ENCODE measurements at places on chromosomes 2 and 18. TPM values are rescaled to one million over a fixed set of nuclear protein-coding genes. Genes with fewer than 3 reads are reported as not detected.

The ITM2C gene
- polyA plus RNA-seq, result 37.1 TPM

The FSIP2 gene
- not detected for polyA plus RNA-seq

The STPG4 gene
- not detected for polyA plus RNA-seq

The ABHD1 gene
- not detected for polyA plus RNA-seq

The KLHL41 gene
- 1.5 TPM for polyA plus RNA-seq

DNA sequence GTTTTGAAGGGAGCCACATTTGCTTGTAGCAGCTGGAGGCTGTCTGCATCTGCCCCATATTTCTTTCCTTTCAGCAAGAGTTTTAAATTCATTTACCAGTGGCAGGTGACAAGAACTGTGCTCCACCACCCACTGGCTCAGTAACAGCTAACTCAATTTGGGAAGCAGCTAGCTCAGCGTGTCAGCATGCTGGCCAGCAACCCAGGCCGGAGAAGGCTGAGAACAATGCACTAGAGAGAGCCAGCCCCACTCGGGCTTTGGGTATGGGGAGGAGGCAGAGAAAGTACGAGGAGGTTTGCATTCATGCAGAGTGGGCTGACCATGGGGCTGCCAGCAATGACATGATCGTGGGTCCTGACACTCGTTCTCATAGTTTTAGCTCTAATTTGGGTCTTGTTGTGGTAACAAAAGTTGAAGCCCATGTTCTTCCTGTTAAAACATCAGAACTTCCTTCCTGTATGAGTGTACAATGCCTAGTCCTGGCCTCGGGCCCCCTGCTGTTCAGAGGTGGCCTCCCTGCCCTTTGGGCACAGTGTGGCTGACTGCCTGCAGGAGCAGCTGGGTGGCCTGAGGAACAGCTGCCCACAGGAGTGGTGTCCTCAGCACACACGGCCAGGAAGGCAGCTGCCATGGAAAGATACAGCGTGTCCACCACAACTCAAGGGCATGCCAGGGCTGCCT, 23.0 kb downstream of the CDC42EP3 start:
- H3K27me3 ChIP-seq, result no peaks in the 10 kb centered on the region
- DNase-seq, result no peak
- no peaks in the 10 kb centered on the region for H3K36me3 ChIP-seq
- no peaks in the 10 kb centered on the region for H3K4me1 ChIP-seq

- H3K27me3 ChIP-seq, result no peaks in the 10 kb centered on the region
- peaks cover 10% of the 10 kb centered on the region for H3K36me3 ChIP-seq
- no peaks in the 10 kb centered on the region for H3K4me1 ChIP-seq
- H3K4me3 ChIP-seq, result no peak overlapping the region
- DNase-seq, result no peak
These were observed 45.0 kb downstream of the MTA3 start for GRCh38 chr2:42613281-42614064.
